GM23338 (cell line): ENCODE measurements at places on chromosomes 4 and X. TPM values are rescaled to one million over a fixed set of nuclear protein-coding genes. Genes with fewer than 3 reads are reported as not detected.

DNA sequence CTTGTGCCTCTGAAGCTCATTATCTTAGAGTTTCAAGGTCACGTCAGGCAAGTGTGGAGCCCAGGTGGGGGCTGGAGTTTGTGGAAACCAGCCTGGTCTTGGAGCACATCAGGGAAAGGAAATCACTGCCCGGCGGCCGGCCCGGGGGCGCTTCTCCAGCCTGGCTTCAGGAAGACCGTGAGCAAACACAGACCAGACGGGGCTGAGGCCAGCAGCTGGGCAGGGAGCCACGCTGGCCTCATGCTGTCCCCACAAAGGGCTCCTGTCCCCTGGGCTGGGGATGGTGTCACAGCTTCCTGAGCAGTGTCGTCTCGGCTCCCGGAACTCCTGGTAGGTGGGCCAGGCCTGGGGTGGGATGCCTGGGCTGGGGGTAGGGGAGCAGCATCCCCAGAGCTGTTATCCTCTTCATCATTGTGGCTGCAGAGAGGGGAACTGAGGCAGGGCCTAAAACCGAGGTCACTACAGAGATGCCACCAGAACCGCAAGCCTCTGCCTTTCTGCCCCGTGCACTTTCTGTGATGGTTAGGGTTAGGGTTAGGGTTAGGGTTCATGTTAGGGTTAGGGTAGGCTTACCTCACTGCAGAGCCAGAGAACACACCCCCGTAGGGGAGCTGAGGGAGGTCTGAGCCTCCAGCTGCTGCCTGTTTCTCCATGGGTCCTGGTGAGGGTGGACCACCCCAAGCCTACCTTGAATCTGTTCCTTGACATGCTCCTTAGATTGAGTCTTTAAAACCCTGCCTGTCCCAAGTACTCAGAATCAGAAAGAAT, 77.5 kb downstream of the HTRA3 start:
- DNase-seq, result no peak

GRCh38 chr4:52876069-52876468, 14.0 kb downstream of the RASL11B start:
- no peak for DNase-seq

DNA sequence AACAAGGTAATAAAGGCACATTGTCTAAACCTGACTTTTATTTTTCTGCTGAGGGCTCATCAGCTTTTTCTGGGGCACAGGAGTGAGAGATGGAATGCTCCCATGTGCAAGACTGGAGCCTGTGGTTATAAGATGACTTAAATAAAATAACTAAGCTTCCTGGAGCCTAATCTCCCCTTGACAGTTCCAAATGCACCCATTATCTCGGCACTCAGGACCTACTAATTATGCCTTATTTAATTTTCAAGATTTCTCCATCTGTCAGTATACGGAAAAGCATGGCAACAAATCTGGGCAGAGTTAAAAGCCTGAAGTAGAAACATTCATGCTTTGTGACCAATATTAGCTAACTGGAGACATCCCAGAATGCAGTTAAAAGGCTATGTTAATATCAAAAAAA, 416.7 kb upstream of the TEX13C start:
- DNase-seq, result no peak

DNA sequence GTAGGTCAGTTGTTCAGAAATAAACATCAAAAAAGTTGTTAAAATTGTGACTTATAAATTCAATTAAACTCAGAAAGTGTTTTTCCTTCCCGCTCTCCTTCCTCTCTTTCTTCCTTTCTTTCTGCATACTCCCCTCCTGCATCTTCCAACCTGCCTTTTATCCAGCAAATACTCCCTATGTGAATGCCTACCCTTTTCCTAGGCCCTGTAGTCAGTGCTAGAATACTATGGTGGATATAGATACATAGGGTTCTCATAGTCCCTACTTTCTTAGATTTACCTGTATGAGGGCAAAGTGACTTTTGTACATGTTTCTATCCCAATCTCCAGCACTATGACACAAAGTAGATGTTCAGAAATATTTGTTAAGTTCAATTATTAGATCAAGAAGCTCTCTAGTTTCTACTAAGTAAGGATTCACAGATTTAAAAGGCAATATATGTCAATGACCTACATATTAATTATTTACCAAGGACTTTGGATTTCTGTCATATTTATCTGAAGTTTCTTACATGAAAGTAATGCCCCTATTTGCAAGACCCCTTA, 732 bp downstream of the SULT1E1 start:
- DNase-seq, result no peak

DNA sequence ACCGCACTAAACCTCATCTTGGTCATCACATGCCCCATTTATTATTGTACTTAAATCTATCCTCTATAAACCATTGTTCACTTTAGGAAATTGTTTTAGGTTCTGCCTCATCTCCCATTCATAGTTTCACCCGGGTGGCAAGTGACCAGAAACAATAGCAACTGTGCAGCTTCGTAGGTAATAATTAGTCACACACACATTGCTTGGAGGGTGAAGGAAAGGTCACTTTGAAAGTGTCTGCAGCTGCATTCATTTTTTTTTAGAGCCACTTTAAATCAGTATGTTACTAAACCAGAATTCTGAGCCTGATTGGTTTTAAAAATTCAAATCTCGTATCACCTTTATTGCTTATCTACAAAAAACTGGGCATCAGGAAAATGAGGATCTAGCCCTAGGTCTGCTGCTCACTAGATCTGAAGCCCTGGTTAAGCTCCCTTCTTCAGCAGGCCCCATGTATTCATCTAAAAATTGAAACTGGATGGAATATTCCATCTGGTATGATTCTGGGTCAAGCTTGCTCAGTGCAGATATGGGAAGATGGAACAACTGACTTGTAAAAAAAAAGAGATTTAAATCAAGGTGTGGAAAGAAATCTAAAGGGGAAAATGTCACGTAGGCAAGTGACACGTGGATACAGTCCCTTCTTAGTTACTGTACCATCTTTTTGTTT, 62.4 kb downstream of the LIMCH1 start:
- DNase-seq, result no peak

DNA sequence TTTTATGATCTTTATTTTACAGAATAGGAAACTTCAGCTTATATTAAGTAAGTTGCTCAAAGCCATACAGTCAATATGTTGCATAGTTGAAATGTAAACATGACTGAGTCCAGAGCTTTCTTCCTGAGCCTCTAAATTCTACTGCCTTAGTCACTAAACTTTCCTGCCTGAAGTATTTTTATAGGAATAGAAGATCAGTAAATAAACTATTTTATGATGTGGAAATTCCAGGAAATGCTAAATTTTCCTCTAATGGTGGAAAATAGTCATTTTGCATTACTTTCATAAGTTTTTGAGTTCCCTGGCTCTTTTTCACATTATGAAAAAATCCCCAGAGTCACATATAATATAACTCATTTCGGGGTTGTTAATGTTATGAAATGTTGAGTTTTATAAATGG, 182.8 kb downstream of the BANK1 start:
- DNase-seq, result no peak

DNA sequence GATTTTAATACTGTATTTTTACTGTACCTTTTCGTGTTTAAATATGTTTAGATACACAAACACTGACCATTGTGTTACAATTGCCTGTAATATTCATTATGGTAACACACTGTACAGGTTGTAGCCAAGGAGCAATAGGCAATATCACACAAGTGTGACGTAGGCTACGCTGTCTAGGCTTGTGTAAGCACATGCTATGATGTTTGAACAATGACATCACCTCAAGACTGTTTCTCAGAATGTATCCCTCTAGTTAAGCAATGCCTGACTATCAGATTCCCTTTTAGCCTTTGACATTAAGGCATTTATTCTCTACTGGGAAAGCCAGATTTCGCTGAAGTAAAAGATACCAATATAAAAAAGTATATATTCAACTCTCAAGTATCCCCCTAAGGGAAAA, 66.2 kb downstream of the VCX3A start:
- DNase-seq, result no peak

DNA sequence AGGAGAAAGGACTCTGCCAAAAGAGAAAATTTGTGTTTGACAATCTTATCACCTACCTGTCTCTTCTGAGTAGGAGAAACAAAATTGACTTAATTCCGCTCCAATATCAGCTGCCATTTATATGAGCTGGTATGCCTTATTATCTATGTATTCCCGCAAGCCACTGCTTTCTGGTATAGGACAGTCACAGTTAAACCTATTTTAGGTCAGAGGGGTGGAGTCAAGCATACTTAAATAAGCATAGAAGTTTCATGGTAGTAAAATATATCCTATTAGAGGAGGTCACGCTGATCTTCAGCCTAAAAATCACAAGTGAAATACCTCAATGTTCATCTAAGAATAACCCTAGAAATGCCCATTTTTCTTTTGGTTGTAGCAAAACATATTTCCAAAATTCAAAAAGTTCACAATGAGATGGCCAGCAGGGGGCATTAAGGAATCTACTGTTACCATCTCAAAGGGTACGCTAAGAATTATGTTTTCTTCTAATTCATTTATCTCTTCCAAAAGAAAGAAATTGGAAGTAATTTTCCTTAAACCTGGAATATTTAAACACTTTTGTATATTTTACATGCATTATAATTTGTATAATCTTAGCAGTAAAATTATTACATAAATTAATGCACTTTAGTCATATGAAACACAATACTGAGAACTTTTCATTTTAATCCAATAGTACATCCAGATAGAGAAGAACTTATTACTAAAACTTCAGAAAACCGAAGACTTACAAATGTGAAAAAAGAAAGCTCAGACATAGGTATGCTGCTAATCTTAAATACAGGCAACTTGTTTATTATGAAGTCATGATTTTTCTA, 10.5 kb downstream of the PPAT start:
- peak; percentile 56 for DNase-seq

GRCh38 chr4:2691952-2692435, 64.1 kb downstream of the TNIP2 start:
- no peak for DNase-seq

DNA sequence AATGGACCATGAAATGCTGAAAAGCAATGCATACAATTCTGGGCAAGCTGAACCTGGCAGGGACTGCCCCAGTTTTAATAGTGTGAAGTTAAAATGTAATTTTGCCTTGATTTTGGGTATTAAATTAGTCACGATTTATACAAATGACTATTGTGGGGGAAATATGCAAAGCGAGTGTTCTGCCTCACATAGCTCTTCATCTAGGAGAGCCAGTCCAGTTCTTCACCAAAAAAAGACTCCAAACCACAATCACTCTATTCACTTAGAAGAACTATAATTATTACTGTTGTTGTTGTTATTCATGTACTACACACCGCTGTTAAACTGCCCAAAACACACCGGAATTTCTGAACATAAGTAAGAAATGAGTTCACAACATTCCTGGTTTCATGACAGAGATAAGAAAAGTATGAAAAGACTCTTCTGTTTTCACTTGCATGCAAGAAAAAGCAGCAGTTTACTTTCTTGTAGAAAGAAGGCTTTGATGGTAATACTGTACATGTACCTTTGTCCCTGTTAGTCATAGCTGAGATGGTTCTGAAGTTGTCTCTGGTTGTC, 101.9 kb downstream of the QRFPR start:
- no peak for DNase-seq

- DNase-seq, result no peak
Observed at GRCh38 chr4:9996319-9997110, 24.8 kb downstream of the SLC2A9 start.

DNA sequence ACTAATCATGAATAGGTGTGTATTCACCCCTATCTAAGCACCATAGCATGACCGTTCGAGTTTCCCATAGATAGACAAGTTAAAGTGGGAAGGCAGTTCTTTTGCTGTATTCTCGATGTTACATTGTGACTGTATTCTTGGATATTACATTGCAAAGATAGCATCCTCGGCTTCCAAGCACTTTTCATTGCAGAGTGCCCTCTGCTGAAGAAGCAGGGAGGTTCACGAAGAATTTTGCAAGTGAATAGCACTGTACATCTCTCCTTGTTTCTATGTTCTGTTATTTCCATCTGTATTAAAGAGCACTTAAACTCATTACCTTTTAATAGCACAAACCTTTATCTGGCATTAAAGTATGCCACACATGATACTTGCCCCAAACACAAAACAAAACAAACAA, 426.7 kb upstream of the ARX start:
- DNase-seq, result peak; percentile 6

- peak; percentile 86 for DNase-seq
Observed at GRCh38 chr4:80196259-80196921, 913 bp upstream of the PRDM8 start.

- no peak for DNase-seq
Observed at GRCh38 chrX:44401151-44401550, 57.7 kb upstream of the EFHC2 start.

- no peak for DNase-seq
Observed at GRCh38 chrX:116436358-116436816, at the start of gene SLC6A14. SLC6A14 (plus strand) TSS chrX:116436606; CDS start chrX:116436710, 104 bp downstream.

GRCh38 chr4:120277391-120277790, 210.7 kb upstream of the MAD2L1 start:
- DNase-seq, result no peak

DNA sequence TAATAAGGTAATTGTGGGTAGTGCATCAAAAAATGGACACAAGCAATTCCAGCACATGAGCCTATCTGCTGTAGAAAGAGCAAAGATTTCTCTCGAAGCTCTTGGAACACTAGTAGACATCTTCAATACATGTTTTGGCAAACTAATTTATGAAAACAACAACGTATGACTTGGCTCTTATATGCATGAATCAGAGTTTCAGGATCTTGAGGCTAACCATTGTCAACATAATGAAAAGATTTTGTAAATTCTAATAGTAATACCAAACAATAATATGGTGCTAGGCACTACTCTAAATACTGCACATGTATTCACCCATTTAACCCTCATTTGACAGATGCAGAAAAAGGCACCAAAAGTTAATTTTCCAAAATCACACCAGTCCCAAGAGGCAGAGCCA, 25.1 kb upstream of the ANKRD50 start:
- DNase-seq, result no peak

- DNase-seq, result peak; percentile 24
Observed at GRCh38 chr4:143302536-143302935, 34.1 kb upstream of the GAB1 start.

DNA sequence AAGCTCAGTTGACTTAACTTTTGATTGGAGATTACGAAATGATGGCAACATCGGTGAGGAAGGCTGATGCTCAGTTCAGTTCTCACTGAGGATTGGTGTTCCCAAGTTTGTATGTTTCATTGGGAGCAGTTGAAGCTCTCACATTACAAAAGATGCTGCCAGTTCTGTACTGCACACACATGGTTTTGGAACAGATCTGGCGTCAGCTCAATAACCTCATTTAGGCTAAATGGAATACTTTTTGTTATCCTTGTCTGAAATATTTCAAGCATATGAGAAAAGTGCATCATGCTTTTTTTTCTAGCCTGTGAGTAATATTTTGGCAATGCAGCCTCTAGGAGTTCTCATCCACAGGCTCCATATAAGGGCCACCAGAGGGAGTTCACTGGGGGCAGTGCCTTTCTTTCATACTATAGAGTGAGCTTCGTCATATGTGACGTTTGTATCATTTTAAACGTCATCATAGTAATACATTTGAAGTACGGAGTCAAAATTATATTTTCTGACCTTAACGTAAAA, 4.1 kb downstream of the ENPEP start:
- DNase-seq, result peak; percentile 35

AFF2 gene
- polyA plus RNA-seq, result 0.75 and 1.6 TPM in 2 replicates

CT45A8 gene
- not detected in 2 replicates for polyA plus RNA-seq

TDO2 gene
- polyA plus RNA-seq, result not detected in 2 replicates

LNX1 gene
- polyA plus RNA-seq, result 5.0 and 6.4 TPM in 2 replicates

PDCL2 gene
- polyA plus RNA-seq, result 1.9 and 2.1 TPM in 2 replicates
